ENCODE measurements at places on chromosomes 3 and 15. TPM values are rescaled to one million over a fixed set of nuclear protein-coding genes. Genes with fewer than 3 reads are reported as not detected.

- no peak overlapping the region for H3K27ac ChIP-seq
- no peak overlapping the region for H3K4me3 ChIP-seq
- no peak for DNase-seq
- H3K27me3 ChIP-seq, result no peaks in the 10 kb centered on the region
These were observed 269.4 kb downstream of the GBE1 start for GRCh38 chr3:81492040-81492439.

GRCh38 chr3:170868577-170869238 is 1.3 kb downstream of the RPL22L1 start:
- no peaks in the 10 kb centered on the region for H3K27me3 ChIP-seq
- H3K36me3 ChIP-seq, result peaks cover 36% of the 10 kb centered on the region
- H3K27ac ChIP-seq, result peak overlapping the region; percentile 98
- H3K4me3 ChIP-seq, result peak overlapping the region; percentile 94

GRCh38 chr3:141735176-141735575 is 2.9 kb upstream of the RNF7 start:
- no peaks in the 10 kb centered on the region for H3K36me3 ChIP-seq
- H3K27me3 ChIP-seq, result no peaks in the 10 kb centered on the region
- peaks cover 20% of the 10 kb centered on the region for H3K4me1 ChIP-seq
- H3K27ac ChIP-seq, result no peak overlapping the region
- no peak overlapping the region for H3K4me3 ChIP-seq
- DNase-seq, result no peak

GRCh38 chr3:24168977-24169376 is 223.9 kb downstream of the NR1D2 start:
- H3K27me3 ChIP-seq, result no peaks in the 10 kb centered on the region
- DNase-seq, result no peak
- H3K4me1 ChIP-seq, result no peaks in the 10 kb centered on the region
- H3K4me3 ChIP-seq, result no peak overlapping the region

- H3K36me3 ChIP-seq, result no peaks in the 10 kb centered on the region
- no peak overlapping the region for H3K27ac ChIP-seq
- H3K4me1 ChIP-seq, result no peaks in the 10 kb centered on the region
These were observed 52.2 kb upstream of the CCDC80 start for GRCh38 chr3:112693186-112693585.

DNA sequence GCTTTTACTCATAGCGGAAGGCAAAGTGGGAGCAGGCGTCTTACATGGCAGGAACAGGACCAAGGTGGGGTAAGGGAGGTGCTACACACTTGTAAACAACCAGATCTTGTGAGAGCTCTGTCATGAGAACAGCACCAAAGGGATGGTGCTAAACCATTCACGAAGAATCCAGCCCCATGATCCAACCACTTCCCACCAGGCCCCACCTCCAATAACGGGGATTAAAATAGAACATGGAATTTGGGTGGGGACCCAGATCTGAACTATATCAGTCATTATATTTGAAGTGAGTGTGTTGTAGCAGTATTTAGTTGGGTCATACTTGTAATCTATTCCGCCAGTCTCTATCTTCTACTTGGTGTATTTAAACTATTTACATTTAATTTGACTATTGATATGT is 190.9 kb downstream of the RPLP1 start:
- H3K27me3 ChIP-seq, result peaks cover 3% of the 10 kb centered on the region
- H3K4me3 ChIP-seq, result no peak overlapping the region
- no peak for DNase-seq
- H3K36me3 ChIP-seq, result no peaks in the 10 kb centered on the region
- H3K4me1 ChIP-seq, result no peaks in the 10 kb centered on the region
- no peak overlapping the region for H3K27ac ChIP-seq

DNA sequence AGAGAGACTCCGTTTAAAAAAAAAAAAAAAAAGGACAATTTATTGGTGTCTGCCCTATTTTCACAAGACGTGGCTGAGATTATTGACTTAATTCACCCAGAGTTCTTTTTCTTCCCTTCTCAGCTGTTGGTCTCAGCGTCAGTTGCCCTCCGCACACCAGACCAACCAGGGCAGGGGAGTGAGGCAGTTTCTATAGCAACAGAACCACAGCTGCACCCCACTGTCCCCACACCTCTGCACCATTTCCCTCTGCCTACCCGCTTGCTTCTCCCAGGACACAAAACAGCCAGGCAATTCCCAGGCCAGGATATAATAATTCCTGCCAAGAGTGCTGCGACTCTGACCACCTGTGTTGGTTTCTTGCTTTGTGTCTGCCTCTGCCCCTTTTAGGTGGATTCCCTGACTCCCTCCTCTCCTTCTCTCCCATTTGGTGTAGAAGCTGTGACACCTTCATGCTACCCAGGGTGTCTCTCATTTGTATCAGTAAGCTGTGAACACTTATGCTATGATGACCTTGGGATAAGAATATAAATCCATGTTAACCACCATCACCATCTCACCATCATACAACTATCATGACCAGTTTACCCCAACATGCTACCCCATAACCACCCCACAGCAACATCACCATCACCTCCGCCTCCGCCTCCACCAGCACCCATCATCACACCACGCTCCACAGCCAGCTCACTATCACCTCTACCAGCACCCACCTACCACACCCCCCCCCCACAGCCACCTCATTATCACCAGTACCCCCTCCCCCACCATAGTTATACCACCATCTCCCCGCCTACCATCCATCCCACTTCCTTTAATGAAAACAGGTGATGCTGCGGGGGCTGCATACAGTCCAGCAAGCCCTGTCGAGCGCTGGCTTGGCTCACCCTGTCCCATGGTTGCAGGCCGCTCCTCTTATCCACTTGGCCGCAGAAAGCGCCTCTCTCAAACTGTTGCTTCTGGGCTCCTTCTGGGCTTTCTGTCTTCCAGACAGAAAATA is 589 bp downstream of the EPB42 start:
- no peak for DNase-seq
- H3K27ac ChIP-seq, result no peak overlapping the region
- H3K4me1 ChIP-seq, result no peaks in the 10 kb centered on the region
- no peak overlapping the region for H3K4me3 ChIP-seq
- H3K27me3 ChIP-seq, result no peaks in the 10 kb centered on the region
- no peaks in the 10 kb centered on the region for H3K36me3 ChIP-seq

DNA sequence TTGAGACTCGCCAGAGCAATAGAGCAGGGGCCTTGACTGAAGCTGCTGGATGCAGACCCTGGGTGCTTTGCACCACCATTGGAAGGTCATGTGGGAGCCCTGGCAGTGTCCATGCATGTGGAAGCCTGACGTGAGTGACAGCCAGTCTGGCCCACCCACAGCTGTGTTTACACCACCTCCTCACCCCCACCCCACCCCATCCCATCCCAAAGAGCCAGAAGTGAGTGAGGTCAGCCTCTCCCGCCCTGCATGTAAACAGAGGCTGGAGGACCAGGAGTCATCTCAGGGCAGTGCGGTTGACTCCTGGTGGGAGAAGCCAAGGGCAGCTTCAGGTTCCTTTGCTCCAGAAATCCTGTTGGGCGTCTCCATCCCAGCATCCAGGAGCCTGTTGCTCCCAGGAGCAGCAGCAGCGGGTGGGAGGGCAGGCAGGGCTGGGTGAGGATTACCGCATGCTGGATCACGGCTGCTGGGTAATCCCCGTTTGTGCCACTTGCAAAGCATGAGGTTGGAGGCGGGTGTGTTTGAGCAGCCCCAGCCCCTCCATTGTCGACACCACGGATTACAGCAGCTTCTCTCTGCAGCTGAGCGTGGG is 44.6 kb downstream of the CORO2B start:
- peaks cover 41% of the 10 kb centered on the region for H3K4me1 ChIP-seq
- H3K36me3 ChIP-seq, result no peaks in the 10 kb centered on the region
- no peak overlapping the region for H3K27ac ChIP-seq
- no peaks in the 10 kb centered on the region for H3K27me3 ChIP-seq
- DNase-seq, result no peak

The RYR3 gene
- total RNA-seq, result not detected

The CCR9 gene
- 0.76 TPM for total RNA-seq

The GOLGA8Q gene
- total RNA-seq, result 2.3 TPM

The DPPA2 gene
- not detected for total RNA-seq

The ISY1 gene
- total RNA-seq, result 42.2 TPM

Data from B cell (primary cell).